ENCODE measurements at places on chromosomes 12 and 14.

DNA sequence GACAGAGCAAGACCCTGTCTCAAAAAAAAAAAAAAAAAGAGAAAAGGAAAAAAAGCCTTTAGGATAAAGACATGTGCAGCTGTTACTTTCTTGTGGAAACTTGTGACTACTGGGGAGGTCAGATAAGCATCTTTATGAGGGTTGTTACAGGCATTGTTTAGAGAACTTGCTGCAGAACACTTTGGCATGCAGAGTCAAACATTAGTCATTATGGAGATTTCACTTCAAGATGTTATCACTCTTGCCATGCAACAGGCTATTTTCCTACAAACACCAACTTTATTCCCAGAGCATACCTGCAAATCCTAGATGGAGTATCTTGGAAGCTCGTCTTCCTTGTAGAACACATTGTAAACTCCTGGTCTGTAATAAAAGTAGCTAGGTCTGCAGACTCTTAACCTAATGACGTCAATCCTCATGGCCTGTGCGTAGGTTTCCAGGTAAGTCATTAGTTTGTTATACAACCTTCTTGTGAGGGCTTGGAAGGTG lies 36.3 kb upstream of the WDR89 start:
- DNase-seq = no peak

DNA sequence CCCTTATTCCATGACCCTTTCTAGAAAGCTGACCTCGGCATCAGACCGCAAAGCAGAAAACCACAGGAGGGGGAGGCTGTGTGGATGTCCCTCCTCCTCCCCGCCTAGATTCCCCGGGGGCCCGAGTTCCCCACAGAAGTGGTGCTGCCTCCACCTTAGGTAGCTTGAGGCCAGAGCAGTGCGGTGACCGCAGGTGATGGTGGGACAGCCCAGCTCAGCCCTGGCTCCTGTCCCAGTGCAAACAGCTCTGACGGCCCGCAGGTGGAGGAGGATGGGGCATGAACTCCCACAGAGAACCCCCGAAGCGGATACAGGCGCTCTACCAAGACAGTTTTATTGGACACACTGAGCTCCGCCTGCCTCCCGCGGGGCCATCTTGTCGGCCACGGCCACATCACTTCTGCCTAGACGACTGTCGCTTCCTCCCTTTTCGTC lies 19.5 kb downstream of the ARL6IP4 start:
- no peak for DNase-seq

DNA sequence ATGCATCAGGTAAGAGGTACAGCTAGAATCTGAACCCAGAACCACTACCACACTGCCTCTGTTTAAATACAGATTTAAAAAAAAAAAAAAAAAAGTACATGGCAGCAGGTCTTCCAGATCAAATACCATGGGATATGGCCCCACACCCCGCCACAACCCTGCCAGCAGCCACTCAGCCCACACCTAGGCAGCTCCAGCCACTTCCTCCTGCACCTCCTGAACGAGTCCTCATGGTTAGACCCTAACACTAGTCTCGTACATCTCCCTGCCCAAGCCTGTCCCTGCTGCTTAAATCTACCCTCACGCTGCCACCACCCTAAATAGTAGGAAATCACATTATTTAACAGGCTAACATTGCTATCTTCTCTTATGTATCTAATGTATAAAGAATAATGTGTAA lies 12.6 kb downstream of the SETD3 start:
- no peak for DNase-seq

DNA sequence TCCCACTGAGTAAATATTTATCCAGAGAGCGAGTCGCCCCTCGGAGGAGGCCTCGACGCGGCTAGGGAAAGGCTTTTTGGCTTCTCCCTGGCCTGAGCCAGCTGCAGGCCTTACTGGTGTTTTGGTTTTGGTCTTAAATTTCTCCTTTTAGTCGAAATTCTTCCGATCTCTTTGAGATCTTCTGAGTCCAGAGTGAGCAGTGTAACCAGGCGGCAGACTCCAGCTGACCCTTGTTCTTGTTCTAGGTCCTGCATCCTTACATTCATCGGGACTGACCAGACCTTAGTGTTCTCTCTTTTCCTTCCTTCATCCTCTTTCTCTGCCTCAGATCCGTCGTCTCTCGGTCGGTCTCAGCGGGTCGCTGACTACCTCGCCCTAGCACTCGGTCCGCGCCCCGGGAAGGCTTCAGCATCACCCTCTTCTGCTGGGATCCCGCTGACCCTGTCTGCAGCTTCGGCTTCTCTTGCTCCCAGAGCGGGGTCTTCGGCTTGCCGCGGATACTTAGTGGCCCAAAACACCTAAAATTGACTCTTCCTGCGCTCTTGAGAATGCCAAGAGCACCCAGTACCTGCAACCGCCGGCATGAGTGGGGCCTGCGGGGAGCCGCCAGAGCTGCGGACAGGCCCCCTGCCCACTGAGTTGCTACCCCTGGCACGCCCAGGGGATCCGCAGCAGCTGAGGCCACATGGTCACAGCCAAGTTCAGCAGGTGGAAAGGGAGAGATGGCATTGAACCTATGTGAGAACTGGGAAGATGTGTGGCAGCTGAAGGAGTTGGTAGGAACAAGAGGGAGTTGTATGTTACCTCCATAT lies 2.4 kb upstream of the PAX9 start:
- DNase-seq = no peak

GRCh38 chr12:55681142-55682077 lies 26.3 kb downstream of the ITGA7 start:
- DNase-seq = no peak

GRCh38 chr12:50508414-50508813 lies 3.6 kb downstream of the DIP2B start:
- no peak for DNase-seq

Data from activated CD4-positive, alpha-beta T cell treated with anti-CD3 and anti-CD28 coated beads for 24 hours (primary cell).